ENCODE measurements at places on chromosomes 6 and 20.

DNA sequence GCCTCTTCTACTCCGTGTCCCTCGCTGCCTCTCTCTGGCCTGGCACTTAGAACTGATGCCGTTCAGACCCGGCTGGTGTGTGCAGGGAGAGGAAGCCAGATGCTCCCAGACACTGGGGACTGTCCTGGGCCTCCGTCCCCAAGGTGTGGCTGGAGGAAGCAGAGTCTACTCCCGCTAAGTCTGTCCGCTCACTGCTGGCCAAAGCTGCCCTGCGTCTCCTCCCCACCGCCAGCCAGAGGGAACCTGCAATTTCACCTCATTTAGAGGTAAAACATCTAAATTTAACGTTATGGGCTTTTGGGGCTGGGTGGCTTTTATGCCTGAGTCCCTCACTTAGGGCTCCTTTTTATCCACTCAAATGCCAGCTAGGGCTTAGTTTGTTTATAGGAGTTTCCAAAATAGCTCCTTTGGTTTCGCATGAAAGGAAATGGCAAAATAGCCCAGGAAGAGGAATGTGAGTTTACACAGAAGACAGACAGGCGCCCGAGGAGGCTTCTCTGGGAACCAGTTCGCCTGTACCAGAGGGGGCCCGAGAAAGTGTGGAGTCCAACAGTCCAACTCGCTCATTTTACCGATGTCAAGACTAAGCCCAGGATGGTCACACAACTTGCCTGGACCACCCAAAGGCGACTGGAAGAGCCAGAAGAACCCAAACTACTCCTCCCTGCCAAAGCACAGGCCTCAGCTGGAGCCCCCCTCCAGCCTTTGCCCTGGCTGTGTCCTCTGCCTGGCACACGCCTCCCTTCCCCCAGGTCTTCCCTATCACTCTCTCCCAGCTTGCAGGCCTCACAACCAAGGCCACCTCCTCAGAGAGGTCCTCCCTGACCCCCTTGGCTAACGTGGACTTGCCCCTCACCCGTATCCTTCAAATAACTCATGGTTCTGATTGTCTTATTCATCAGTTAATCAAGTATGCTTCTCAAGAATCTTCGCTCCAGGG is 54.5 kb downstream of the RIPOR3 start:
- DNase-seq, result no peak
- H3K27ac ChIP-seq, result no peak overlapping the region
- H3K36me3 ChIP-seq, result no peaks in the 10 kb centered on the region
- H3K4me1 ChIP-seq, result peaks cover 8% of the 10 kb centered on the region
- H3K4me3 ChIP-seq, result no peak overlapping the region
- H3K27me3 ChIP-seq, result no peaks in the 10 kb centered on the region

GRCh38 chr6:56528412-56528841 is 114.3 kb downstream of the DST start:
- DNase-seq, result no peak
- H3K36me3 ChIP-seq, result peaks cover 13% of the 10 kb centered on the region
- no peak overlapping the region for H3K27ac ChIP-seq
- no peaks in the 10 kb centered on the region for H3K4me1 ChIP-seq
- no peaks in the 10 kb centered on the region for H3K27me3 ChIP-seq
- H3K4me3 ChIP-seq, result no peak overlapping the region

GRCh38 chr20:4217349-4217841 is 202.0 kb upstream of the RNF24 start:
- H3K4me1 ChIP-seq, result peaks cover 7% of the 10 kb centered on the region
- H3K27me3 ChIP-seq, result no peaks in the 10 kb centered on the region
- H3K4me3 ChIP-seq, result no peak overlapping the region
- no peak for DNase-seq
- H3K36me3 ChIP-seq, result no peaks in the 10 kb centered on the region

DNA sequence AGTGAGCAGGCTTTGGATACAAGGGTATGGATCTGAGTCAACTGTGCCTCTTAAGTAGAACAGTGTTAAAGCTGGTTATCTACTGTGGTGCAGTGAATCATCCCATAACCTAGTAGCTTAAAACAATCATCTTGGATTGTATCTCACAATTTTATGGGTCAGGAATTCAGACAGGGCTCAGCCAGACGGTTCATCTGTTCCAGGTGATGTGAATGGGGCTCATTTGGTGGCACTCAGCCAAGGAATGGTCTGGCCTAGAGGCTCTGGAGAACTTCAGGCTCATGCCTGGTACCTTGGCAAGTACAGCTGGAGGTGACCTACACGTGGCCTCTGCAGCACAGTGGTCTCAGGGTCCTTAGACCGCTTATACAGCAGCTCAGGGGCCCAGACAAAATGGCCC is 11.2 kb upstream of the CDH4 start:
- peaks cover 11% of the 10 kb centered on the region for H3K27me3 ChIP-seq
- H3K4me1 ChIP-seq, result no peaks in the 10 kb centered on the region
- no peak for DNase-seq
- no peak overlapping the region for H3K27ac ChIP-seq
- H3K36me3 ChIP-seq, result no peaks in the 10 kb centered on the region

GRCh38 chr6:356828-357251 is 34.7 kb upstream of the IRF4 start:
- H3K36me3 ChIP-seq, result no peaks in the 10 kb centered on the region
- H3K4me3 ChIP-seq, result no peak overlapping the region
- H3K27me3 ChIP-seq, result no peaks in the 10 kb centered on the region
- no peak for DNase-seq
- no peaks in the 10 kb centered on the region for H3K4me1 ChIP-seq
- H3K27ac ChIP-seq, result no peak overlapping the region

DNA sequence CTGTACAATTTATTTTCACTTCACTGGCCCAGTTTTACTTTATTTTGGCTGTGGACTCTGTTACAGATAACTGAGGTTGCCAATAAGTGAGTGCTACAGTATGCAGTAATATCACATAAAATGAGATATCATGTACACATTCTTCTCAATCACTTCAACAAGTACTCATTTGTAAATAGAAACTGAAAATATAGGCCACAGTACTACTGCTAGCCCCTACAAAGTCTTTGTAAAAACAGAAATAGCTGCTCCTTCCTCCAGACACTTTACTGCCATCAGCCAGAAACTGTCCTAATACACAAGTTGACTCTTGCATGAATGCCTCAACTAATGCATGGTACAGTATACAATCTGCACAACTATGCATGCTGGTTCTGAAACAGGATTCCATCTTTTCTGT is 9.2 kb downstream of the DTNBP1 start:
- H3K27me3 ChIP-seq, result no peaks in the 10 kb centered on the region
- no peak for DNase-seq
- peaks cover 5% of the 10 kb centered on the region for H3K4me1 ChIP-seq
- H3K36me3 ChIP-seq, result peaks cover 14% of the 10 kb centered on the region
- no peak overlapping the region for H3K4me3 ChIP-seq

DNA sequence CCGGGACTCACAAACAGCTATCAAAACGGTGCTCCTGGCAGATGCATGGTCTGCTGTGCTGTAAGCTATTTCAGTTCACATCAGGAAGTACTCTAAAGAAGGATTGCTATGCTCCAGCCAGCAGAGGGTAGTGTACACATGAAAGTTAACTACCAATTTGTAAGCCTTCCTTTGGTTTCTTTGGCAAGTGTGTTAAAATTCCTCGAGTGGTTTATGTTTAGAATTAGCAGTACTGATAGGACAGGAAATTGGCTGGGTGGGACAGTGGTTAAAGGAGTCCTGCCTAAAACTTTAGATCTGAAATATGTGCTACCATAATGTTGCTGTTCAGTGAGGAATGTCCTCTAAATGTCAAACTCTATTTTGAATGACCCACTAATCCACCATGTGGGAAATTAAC is 47.4 kb downstream of the TRMT11 start:
- no peaks in the 10 kb centered on the region for H3K4me1 ChIP-seq
- H3K27me3 ChIP-seq, result no peaks in the 10 kb centered on the region
- no peaks in the 10 kb centered on the region for H3K36me3 ChIP-seq
- H3K27ac ChIP-seq, result no peak overlapping the region

- peaks cover 12% of the 10 kb centered on the region for H3K4me1 ChIP-seq
- no peak overlapping the region for H3K27ac ChIP-seq
- H3K4me3 ChIP-seq, result no peak overlapping the region
Measured at GRCh38 chr6:71481011-71481410, 192.4 kb downstream of the OGFRL1 start.

- no peaks in the 10 kb centered on the region for H3K4me1 ChIP-seq
- no peaks in the 10 kb centered on the region for H3K36me3 ChIP-seq
- H3K27ac ChIP-seq, result no peak overlapping the region
- DNase-seq, result no peak
- H3K4me3 ChIP-seq, result no peak overlapping the region
Measured at GRCh38 chr6:167739721-167740475, 86.8 kb upstream of the AFDN start.

DNA sequence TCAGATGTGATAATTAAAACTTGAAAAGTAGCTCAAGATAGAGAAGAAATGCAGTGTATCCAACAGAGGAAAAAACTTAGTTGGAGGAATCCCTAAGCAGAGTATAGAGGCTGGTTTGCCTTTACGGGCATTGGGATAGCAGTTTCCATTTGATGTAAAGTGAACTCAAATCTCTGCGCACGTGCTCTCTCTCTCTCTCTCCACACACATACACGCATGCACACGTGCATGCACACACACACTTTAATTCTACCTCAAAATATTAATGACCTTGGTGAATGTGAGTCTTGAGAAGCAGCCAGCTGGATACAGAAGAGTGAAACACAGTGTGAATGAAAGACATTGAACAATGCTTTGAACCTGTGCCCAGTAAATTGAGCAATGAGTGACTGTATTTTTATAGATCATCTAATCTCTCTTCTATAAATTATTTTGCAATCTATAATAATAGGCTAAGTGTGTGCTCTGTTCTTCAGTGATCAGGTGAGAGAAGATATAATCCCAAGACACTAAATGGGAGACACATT is 247.7 kb upstream of the FAM83B start:
- no peaks in the 10 kb centered on the region for H3K36me3 ChIP-seq
- DNase-seq, result no peak
- no peaks in the 10 kb centered on the region for H3K4me1 ChIP-seq
- H3K27ac ChIP-seq, result no peak overlapping the region
- H3K27me3 ChIP-seq, result no peaks in the 10 kb centered on the region

DNA sequence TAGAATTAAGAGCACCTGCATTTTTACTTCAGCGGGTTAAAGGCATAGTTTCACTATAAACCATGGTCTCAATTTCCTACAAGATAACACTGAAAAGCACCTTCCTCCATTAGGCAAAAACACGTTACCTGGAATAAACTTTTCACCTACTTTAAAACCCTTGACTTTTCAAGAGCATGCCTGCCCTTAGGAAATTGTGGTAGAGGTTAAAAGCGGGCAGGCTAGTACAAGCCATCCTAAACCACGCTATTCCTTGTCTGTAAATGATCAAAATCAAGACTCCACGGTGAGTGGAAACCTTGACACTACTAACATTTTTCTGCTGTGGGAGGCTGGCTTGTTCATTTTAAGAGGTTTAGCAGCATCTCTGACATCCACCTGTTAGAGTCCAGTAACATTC is 43.9 kb downstream of the NR2E1 start:
- no peak overlapping the region for H3K4me3 ChIP-seq
- no peaks in the 10 kb centered on the region for H3K27me3 ChIP-seq
- no peak for DNase-seq

DNA sequence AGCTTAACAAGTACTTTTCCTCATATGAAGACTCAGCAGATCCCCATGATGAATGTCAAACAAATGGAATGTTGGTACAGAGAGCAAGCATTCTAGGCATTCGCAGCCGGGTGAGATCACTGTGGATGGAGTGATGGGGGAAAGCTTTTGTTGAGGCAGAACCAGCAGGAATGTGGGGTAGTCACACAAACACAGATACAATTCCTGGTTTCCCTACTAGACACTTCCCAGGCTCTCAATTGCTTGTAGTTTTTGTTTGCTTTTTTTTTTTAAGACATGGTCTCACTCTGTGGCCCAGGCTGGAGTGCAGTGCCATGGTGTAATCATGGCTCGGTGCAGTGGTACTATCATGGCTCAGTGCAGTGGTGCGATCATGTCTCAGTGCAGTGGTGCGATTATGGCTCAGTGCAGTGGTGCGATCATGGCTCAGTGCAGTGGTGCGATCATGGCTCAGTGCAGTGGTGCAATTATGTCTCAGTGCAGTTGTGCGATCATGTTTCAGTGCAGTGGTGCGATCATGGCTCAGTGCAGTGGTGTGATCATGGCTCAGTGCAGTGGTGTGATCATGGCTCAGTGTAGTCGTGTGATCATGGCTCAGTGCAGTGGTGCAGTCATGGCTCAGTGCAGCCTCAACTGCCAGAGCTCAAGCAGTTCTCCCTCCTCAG is 15.4 kb upstream of the IER3 start:
- H3K4me1 ChIP-seq, result peaks cover 22% of the 10 kb centered on the region
- no peaks in the 10 kb centered on the region for H3K36me3 ChIP-seq
- H3K27me3 ChIP-seq, result peaks cover 37% of the 10 kb centered on the region
- H3K27ac ChIP-seq, result no peak overlapping the region

GRCh38 chr6:45378334-45378926 is 696 bp upstream of the SUPT3H start:
- peaks cover 24% of the 10 kb centered on the region for H3K4me1 ChIP-seq
- peak; percentile 70 for DNase-seq
- peak overlapping the region; percentile 97 for H3K27ac ChIP-seq
- H3K36me3 ChIP-seq, result no peaks in the 10 kb centered on the region
- H3K27me3 ChIP-seq, result no peaks in the 10 kb centered on the region
- peak overlapping the region; percentile 99 for H3K4me3 ChIP-seq

DNA sequence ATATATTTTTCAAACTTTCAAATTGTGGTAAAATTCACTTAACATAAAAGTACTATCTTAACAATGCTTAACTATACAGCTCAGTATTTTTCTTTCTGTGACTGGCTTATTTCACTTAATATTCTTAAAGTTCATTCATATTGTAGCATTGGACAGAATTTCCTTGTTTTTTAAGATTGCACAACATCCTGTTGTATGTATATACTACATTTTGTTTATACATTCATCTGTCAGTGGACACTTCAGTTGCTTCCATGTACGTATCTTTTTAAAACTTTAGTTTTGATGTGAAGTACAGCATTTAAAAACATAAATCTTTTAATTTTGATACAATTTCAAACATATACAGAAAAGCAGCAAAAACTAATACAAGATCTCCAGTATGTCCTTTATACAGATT is 220.7 kb downstream of the ZFAND3 start:
- no peak overlapping the region for H3K27ac ChIP-seq
- no peaks in the 10 kb centered on the region for H3K27me3 ChIP-seq
- no peak for DNase-seq
- H3K4me1 ChIP-seq, result no peaks in the 10 kb centered on the region
- no peak overlapping the region for H3K4me3 ChIP-seq

DNA sequence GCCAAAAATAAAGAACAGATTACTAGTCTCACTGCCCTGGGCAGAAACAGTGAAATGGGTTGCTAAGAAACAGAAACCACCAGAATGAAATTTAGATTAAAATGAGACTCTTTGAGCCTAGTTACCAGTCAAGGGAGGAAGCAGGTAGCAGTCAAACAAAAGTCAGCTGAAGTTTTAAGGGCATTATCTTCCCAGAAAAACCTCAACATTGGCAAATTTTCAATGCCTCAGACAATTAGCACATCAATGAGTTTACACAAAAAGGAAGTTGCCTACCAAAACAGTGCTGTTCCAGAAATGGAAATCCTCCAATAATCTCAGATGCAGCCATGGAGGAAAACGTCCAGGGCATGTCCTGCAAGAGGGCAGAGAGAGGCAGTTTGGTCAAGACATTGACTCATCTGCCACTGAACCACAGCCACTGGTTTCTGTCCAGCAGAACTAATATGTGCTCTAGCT is 399.7 kb upstream of the ADGRB3 start:
- H3K27me3 ChIP-seq, result no peaks in the 10 kb centered on the region
- H3K4me1 ChIP-seq, result no peaks in the 10 kb centered on the region
- no peak overlapping the region for H3K27ac ChIP-seq
- H3K4me3 ChIP-seq, result no peak overlapping the region

Data from common myeloid progenitor, CD34-positive (primary cell).